Left lung (tissue), 14 donors: ENCODE measurements at places on chromosomes 4 and X.

DNA sequence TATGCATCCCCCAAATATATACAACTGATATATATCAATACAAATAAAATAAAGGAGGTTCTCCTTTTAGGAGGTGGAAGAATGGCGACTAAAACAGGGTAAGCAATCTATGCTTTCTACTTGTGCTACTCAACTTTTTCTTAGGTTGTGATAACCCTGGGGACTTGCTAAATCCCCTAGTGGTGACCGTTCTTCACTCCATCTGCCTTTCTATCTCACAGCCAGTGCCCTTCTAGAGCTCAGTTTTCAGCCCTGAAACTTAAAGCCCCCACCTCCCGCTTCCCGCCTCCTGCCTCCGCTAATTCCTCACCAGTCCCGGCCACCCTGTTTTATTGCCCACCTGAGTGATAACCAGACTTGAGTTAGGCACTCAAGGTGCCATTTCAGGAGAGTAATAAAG lies 15.5 kb upstream of the ESX1 start:
- no peak for DNase-seq

DNA sequence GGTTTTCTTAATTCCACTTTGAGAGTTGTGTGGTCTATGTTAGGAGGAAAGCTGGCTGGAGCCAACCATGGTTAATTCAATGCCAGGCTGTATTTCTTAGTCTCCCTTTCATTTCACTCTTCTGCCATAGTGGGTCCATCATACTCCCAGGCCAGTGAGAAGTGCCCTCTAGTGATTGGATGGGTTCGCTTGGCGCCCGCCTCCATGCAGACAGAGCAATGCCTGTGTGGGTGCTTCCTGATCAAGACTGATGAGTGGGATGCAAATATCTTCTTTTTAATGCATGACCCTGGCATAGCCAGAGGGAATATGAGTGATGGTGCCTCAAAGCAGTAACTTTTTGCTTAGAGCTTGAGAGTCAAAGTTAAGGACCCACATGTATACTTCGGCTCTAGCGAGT lies 6.4 kb downstream of the BMX start:
- no peak for DNase-seq

DNA sequence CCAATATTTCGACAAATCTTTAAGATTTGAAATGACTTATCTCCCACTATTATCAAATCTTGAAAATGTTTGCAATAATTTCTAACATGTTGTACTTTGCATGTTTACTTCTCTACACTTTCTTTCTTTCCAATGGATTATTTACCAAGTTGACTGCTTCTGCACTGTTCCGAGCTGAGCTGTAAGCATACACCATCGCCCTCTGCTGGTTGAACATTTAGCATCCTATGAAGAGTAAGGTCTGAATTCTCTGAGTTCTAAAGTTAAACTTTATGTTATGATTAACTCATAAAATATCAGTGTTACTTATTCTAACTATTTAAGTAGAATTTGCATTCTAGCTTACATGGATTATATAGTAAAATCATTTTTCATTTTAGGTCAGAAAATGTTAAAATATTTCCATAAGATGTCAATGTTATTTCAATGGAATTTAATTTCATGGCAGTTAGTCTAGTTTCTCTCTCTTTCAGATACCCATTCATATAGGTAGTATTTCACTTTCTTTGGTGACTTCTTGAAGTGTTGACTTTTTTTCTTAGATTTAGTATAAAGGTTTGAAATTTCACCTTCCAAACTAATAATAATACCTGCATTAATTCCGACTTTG lies 137.4 kb downstream of the DKK2 start:
- no peak for DNase-seq

- no peak for DNase-seq
Measured at GRCh38 chr4:29128810-29129209, 1591.4 kb upstream of the PCDH7 start.

DNA sequence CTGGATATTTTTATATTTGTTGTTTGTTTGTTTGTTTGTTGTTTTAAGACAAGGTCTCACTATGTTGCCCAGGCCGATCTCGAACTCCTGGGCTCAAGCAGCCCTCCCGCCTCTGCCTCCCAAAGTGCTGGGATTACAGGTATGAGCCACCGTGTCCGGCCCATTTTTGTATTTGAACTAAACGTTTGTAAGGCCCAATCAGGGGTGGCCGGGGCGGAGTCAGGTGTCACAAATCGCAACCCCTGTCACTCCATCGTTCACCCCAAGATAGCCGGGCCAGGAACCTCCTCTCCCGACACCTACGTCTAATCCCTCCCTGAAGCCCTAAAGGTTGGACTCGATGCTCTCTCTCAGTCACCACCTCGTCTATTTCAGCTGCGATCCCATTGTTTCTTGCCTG lies 722 bp upstream of the EFHC2 start:
- DNase-seq = peak; percentile 41

DNA sequence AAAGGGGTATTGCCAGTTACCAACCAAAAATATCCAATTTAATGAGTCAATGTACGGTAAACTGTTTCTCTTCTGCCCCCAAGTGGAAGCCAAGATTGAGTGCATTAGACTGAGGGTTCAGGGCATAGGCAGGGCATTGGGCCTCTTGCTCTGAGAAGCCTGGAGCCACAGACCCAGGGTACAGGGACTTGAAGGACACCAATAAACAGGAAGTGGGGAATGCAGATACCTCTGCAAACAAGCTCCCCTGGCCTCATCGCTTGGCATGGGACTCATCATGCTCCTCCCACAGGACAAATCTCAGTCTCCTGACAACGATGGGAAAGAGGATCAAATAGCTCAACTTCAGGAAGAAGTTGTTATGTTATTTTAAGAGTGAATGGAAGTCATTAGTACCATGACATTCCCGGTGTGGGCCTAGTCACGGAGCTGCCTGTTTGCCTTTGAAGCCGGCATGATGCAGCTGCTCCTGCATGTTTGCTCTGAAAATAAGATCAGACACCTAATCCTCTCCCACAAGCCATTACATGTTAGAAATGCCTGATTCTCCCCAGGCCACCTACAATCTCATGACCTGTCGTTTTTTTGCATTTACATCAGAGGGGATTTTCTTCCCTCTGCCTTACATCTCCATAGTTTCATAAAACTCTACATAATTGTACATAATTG lies 224.2 kb downstream of the RCHY1 start:
- DNase-seq = no peak

DNA sequence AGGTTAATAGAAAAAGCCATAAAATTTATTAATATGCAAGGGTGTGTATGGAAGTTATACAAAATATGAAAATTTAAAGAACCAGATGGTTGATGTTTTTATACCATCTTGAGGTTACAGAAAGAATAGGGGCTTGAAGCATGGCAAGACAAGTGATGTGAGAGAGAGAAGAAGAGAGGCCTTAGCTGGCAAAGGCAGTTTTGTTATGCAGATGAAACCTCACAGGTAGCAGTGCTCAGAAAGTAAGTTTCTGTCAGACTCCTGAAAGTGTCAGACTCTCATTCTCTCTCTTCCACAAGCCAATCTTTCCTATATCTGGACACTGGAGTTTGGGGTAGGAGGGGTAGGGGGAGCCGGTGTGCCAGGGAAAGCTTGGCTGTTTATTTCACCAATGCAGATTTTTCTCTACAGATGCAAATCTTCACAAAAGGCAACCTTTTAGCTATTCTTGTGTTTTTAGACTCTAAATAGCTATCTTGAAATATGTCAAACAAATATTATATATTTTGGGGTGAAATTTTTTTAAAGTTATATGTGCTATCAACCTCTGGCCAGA lies 124.5 kb downstream of the CFAP299 start:
- DNase-seq = no peak

DNA sequence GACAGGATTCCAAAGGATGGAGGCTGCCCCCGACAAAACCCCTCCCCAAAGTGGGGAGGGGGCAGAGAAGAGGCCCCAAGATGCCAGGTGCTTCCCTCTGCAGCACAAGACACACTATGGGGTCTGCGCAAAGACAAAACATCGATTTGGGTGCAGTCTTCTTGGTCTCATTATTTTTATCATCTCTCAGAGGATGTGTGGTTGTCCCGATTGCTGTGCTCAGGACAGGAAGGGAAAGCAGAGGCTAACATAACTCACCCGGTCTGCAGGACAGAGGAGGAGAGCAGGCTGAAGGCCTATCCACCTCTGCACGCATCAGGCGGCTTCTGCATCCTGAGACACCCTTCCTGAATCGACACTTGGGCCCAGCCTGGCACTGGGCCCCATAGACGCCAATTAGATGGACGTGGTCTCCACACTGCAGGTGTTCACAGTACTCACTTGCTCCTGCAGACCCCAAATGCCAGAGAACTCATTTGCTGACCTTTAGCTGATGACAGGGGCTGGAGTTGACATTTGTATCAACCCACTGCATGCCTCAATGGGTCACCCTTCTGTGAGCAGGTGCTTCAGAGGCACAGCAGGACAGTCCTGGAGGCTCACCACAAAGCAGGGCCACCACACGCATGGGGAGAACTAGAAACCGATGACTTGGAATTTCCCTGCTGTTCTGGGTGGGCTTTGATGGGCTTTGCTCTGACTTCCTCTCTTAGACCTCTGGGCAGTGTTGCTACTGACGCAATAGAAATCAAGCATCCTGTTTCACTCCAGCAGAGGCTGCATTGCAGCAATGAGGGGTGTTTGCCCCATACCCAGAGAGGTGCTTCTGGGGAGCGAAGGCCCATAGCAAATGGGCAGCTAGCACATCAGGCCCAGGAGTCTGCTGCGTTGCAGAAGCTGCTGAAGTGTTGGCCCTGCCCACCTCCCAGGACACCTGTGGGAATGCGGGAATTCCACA lies 96.3 kb upstream of the ENPP6 start:
- DNase-seq = no peak

DNA sequence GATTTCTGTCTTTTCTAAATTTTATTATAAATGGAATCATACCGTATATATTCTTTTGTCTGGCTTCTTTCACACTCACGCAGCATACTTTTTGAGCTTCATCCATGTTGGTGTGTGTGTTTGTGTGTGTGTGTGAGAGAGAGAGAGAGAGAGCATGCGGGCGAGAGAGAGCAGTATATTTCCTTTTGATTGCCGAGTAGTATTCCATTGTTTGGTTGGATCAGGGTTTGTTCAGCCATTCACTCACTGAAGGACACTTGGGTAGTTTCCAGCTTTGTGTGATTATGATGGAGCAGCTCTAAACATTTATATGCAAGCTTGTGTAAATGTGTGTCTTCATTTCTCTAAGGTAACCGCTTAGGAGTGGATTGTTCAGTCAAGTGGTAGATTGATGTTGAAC lies 3.1 kb upstream of the L1CAM start:
- no peak for DNase-seq

GRCh38 chr4:83905952-83906351 lies 370.0 kb downstream of the GPAT3 start:
- no peak for DNase-seq

- no peak for DNase-seq
Measured at GRCh38 chr4:103892586-103892985, 172.8 kb upstream of the TACR3 start.

- DNase-seq = no peak
Measured at GRCh38 chrX:133849676-133850075, 135.7 kb downstream of the GPC3 start.

DNA sequence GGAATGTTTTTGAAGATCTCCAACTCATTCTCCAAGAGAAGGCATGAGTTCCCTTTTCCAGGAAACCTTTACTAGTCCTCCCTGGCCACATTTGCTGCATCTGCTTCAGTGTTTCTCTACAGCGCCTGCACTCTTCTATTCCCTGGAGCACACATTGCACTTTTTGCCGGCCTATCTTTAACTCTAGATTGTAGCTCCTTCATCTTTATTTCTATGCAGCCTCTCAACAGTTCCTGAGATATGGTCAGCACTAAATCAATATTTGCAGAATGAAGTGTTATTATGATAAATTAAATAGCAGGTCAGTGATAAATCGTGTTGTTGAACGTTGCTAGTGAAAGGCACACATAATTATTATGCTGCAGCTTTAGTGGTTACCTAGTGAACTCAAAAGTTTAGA lies 88.3 kb downstream of the VCX3A start:
- DNase-seq = no peak

- DNase-seq = no peak
Measured at GRCh38 chr4:98027827-98028226, 115.4 kb downstream of the STPG2 start.

- no peak for DNase-seq
Measured at GRCh38 chr4:18194278-18194677, 172.7 kb upstream of the LCORL start.

DNA sequence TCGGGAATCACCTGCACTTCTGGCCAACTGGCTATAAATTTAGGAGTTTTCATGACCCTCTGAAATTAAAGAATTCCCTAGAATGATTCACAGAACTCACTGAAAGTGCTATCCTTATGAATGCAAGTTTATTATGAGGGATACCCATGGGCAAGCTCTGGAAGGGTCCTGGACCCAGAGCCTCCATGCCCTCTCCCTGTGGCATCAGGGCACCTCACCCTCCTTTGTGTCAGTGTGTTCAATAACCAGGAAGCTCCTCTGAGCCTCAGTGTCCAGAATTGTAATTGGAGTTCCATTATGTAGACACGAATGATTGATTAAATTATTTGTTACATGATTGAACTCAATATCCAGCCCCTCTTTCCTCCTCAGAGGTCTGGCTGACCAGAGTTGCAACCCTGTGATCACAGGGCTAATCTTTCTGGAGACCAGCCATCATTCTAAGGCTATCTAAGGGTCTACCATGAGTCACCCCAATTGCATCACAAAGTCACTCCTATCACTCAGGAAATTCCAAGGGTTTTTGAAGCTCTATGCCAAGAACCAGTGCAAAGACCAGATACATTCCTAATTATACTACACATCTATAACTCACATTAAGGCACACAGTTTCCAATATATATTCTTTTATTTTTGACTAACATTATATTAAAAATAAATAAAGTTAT lies 8.9 kb downstream of the ANXA3 start:
- no peak for DNase-seq

DNA sequence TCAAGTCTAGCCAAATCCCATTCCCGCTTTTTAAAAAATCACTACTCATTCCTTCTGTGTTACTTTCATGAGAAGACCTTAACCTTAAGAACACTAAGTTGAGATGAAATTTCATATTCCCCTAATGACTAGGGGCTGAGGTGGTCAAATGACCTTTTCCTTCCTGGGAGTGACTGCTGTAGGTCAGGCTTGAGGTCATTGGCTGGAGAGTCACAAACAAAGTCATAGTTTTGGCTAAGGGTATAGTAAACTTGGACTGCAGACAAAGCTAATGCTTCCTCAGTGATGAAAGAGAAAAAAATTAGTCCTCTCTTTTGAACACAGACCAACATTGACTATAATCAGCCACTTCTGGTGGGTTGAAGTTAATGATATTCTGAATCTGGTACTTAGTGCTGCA lies 16.0 kb upstream of the FGF2 start:
- no peak for DNase-seq

- DNase-seq = no peak
Measured at GRCh38 chr4:4289597-4289940, 385 bp downstream of the LYAR start.

GRCh38 chr4:129189630-129190029 lies 93.7 kb downstream of the C4orf33 start:
- no peak for DNase-seq

- no peak for DNase-seq
Measured at GRCh38 chrX:21675931-21676330, 17.8 kb upstream of the KLHL34 start.

- DNase-seq = no peak
Measured at GRCh38 chr4:90745176-90745575, 618.0 kb downstream of the CCSER1 start.
